ENCODE measurements at places on chromosomes 3 and 15.

DNA sequence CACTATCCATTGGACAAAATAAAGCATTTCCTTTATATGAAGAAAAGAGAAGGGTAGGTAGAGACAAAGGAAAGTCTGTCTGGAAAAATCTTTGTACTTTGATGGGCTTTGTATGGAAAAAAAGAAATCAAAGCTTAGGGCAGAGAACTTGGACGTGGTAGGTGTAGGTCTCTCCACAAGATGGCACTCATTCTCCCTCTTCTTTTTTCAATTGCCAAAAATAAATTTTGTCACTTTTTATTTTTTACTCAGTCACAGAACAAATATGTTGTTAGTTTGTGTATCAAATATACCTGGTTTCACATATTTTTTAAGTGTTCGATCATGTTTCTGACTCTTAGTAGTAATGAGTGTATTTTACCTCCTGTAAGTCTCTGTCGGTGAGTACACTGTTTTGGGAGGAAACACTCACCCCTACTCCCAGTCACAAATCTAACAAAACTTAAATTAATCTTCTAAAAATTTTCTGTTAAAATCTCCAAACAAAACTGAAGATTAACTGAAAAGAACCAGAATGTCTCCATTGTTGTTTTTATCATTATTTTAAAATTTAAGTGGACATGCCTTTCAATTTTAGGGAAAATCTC, 415.8 kb upstream of the GOLIM4 start:
- no peak for DNase-seq

DNA sequence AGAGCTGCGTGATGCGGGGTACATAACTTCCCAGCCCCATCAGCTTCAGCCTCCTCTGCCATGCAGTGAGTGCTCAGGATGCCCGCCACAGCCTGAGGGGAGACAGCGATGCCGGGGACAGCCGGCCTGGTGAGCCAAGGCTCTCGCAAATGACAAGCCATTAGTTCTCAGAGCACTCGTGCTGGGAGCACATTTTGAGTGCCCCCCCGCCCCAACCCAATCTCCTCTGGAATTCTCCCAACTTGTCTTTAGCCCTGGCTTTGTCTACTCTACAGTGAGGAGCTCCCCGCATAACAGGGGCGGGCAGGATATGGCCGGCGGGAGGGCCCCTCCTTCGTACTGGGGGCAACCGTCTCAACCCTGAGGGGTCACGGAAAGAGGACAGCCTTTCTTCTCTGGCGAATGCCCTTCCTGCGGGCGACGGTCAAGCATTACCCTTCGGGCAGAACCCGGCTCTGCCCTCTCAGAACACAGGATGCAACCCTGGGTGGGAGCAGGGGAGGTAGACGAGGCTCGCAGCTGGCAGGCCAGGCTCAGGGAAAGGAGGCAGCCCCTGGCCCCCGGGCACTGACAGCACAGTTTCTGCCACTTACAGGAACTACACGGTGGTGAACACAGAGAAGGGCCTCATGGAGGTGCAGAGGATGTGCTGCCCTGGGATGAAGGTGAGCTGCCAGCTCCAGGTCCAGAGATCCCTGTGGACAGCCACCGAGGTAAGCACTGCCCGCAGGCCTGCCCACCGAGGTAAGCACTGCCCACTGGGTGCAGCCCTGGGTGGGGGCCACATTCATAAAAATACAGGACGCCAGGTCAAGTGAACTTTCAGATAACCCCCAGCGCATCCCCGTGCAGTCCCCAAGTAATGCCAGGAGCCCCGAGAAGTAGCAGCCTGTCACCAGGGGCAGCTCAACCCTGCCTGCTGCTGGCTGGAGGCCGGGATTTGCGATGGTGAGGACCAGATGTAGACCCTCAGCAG, 141.7 kb downstream of the LRRK1 start:
- no peak for DNase-seq

- DNase-seq, result no peak
Observed at GRCh38 chr3:106371221-106371970, 502.6 kb upstream of the CBLB start.

- no peak for DNase-seq
Observed at GRCh38 chr3:32848215-32848614, 30.4 kb downstream of the TRIM71 start.

DNA sequence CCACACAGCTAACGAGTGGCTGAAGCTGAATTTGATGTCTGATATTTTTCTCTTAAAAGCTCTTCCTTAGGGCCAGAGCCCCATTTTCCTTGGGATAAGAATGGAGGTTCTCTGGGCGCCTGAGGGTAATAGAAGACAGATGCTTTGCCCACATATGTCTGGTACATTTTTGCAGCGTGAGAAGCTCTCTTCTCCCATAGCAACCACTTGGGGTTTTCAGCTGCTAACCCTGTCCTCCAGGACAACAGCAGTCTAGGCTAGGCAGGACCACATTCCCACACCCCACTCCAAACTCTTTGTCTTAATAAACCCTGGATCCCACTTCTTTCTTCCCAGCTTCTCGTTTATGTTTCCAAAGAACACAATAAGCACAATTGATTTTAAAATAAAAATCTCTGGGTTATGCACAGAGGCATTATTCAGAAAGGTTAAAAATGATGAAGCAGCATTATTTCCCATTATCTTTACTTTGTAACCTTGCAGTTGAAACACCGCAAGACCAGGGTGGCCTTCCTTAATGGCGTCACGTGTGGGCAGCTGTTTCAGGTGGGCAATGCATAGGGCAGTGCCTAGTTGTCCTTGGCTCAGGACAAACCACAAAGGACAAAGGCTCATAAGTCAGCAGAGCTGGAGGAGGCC, 56.5 kb upstream of the NTRK3 start:
- no peak for DNase-seq

GRCh38 chr3:171200750-171201088, 174.2 kb upstream of the SLC2A2 start:
- no peak for DNase-seq

DNA sequence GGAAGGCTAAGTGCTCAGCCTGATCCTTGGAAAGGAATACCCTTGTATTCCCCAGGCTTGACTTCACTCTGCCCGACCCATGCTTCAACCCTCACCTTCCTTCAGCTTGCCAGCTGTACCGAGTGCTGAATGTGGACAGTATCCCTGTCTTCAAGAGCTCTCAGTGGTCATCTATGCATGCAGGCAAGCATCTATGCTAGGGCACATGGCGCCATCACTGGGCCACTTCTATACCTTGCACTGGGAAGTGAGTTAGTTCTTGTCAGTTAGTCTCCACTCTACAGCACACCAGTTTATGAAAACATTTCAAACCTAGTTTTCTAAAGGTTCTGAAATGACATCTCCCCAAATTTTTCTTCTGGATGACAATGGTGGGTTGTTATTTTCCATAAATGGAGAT, 82.0 kb upstream of the MYRIP start:
- DNase-seq, result no peak

- DNase-seq, result no peak
Observed at GRCh38 chr3:195286115-195286872, 15.3 kb upstream of the XXYLT1 start.

GRCh38 chr3:117660941-117661817, 951.6 kb downstream of the TUSC7 start:
- DNase-seq, result no peak

DNA sequence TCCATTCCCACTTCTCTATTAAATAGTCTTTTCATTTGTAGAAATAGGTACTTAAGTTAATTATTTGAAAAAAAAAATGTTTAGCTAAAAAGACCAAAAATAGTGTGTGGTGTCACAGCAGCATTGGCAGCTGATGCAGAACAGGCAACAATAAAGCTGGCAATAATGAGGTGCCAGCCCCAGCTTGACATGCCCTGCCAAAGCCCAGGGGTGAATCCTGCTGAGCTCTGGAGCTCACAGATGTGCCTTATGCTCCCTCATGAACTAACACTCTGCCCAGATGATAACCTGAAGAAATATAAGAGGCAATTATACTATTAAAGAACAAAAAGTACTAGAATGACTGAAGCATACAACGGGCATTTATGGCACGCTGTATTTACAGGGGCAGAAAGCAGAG, 63.8 kb downstream of the IGSF11 start:
- no peak for DNase-seq

- no peak for DNase-seq
Observed at GRCh38 chr3:66297900-66298299, 77.1 kb downstream of the SLC25A26 start.

- DNase-seq, result no peak
Observed at GRCh38 chr3:13093687-13094086, 20.5 kb upstream of the IQSEC1 start.

GRCh38 chr3:65339192-65339740, 651.5 kb upstream of the ADAMTS9 start:
- no peak for DNase-seq

DNA sequence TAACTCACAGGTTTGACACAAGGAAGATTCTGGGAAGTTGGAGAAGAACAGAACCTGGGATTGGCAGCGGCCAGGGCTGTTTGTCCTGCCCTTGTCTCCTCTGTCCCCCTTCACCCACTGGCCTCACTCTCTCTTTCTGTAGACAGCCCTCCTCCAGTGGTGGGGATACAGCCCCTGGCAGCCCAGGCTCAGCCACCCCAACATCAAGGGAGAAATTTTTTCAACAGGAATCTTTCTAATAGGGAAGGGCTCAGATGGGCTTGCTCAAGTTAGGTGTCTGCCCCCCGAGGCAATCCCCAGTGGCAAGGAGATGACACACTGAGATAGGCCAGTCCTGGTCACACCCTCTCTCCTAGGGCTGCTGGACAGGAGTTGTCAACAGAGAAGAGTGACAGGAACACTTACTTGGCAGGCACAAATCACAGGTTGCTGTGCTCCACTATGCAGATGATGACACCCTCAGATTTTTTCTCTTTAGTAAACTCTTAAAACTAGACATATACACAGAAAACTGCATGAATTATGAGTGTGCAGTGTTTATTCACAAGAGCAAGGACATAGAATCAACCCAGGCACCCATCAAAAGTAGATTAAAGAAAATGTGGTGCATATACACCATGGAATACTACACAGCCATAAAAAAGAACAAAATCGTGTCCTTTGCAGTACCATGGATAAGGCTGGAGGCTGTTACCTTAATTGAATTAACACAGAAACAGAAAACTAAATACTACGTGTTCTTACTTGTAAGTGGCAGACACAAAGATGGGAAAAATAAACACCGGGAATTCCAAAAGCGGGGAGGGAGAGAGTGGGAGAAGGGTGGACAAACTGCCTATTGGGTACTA, 36.3 kb downstream of the PLA2G4D start:
- no peak for DNase-seq

GRCh38 chr3:186540835-186541226, 3.3 kb downstream of the CRYGS start:
- no peak for DNase-seq

- peak; percentile 53 for DNase-seq
Observed at GRCh38 chr3:146339349-146339748, 88.4 kb upstream of the PLSCR4 start.

GRCh38 chr15:96312641-96313335, 17.7 kb upstream of the NR2F2 start:
- DNase-seq, result no peak

DNA sequence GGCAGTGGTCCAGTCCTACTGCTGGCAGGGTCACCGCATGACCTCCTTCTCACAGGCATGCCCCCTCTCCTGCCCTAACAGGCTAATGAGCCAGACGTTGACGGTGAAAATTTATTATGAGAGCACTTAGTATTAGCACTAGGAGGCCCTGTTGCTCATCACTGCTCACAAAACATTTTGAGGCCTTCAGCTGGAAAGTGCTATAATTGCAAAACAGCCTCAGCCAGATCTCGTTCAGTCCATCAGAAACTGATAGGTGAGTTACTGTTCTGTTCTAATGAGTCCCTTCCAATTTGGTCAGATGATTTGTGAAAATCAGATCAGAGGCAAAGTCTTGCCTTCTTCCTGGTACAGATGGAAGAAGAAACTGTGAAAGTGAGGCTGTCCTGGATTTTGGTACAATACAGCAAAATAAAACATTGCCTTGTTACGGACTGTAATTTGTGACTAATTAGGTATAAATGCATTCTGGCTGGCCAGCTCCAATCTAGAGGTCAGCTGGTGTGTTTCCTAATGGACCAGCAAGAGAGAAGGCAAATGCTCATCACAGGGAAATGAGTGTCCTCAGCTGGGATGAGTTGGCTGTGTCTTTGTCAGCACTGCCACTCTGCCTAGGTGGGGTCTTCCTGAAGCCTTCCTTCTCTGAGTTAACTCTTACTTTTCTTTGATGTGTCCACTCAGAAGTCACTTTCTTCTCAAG, 316.8 kb downstream of the CHST2 start:
- no peak for DNase-seq

DNA sequence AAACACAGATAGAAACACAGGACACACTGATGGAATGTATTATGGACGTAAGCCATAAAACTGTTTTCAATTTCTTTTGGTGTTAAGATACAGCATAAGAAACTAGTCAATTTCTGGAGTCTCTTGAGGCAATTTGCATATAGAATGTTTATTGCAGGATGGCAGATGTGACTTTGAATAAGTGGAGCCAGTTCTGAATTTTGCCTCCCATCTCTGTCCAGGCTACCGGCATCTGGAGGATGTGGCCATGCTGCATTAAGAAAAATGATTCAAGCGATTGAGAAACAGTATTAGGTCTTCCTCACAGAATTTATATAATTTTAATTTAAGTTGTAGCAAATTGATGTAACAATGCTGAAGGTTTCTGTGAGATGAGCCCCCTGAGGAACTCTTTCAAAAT, 81.5 kb downstream of the CHST2 start:
- no peak for DNase-seq

DNA sequence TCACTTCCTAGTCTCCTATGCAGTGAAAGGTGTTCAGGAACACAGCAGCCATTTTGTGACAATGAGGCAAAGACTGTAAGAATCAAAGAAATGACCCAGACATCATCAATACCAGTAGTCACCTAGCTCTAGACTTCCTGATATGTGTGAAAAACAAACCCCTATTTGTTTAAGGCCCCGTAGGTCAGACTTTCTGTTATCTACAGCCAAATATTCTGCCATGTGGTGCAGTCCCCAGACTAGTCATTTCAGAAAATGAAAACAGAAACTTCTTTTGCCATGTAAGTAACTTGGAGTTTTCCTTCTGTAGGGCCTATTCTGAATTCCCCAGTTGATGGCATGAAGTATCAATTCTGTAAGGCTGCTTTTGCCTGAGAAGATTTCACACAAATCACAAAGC, 181.7 kb upstream of the SNTN start:
- no peak for DNase-seq

- DNase-seq, result no peak
Observed at GRCh38 chr3:9783954-9784353, 8.3 kb downstream of the TADA3 start.

GRCh38 chr3:102532901-102533300, 98.1 kb downstream of the ZPLD1 start:
- no peak for DNase-seq

DNA sequence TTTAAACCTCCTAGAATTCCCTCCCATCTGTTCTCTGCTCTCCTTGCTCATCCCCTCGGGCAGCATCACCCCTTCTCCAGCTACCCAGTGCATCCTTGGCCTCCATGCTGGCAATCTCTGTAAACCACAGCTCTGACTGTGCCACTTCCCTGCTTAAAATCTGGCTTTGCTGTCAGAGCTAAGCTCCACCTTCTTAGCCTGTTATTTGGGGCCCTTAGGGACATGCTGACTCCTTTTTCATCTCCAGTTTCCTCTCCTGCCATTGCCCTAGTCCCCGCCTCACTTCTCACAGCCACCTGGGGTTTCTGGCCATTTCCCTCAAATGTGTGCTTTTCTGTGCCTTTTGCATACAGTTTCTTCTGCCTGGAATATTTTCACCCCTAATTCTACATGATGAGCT, 5.7 kb downstream of the SLC6A20 start:
- DNase-seq, result no peak

GRCh38 chr3:112128843-112129727, 4.0 kb downstream of the GCSAM start:
- DNase-seq, result peak; percentile 44

Data from renal pelvis (tissue), 12 donors.